ENCODE measurements at places on chromosomes 4 and X.

DNA sequence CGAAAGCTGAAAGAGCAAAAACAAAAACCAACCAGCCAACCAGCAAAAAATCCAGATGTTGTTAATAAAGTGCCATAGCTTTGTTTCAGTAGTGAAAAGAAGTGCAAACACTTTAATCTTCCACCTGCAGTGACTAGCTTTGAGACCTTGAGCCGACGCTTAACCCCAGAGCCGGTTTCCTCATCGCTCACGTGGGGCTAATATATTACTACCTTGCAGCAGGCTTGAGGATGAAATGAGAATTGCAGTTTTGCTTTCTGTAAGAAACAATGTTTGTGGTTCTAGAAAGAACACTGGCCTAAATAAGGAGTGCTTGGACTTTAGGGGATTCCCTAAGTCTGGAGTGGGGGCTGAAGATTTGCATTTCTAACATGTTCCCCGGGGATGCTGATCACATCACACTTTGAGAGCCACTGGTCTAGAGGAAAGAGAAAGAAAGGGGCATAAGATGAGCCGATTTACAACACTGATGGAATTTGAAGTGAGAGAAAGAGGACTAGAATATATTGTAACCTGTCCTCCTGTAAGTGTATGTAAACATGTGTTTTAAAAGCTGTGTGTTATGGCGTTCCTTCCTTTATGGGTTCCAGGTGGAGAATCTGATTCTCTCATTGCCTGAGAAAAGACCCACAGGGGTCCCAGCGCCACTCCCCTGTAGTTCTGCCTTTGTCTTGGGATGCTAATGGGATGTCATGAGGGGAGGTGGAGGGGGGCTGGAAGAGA, 1.4 kb downstream of the FGF2 start:
- peak overlapping the region; percentile 85 for H3K4me3 ChIP-seq
- peaks cover 55% of the 10 kb centered on the region for H3K4me1 ChIP-seq
- H3K27ac ChIP-seq = peak overlapping the region; percentile 75
- no peaks in the 10 kb centered on the region for H3K36me3 ChIP-seq

- no peak overlapping the region for H3K4me3 ChIP-seq
- no peak overlapping the region for H3K27ac ChIP-seq
- H3K36me3 ChIP-seq = peaks cover 3% of the 10 kb centered on the region
- no peaks in the 10 kb centered on the region for H3K4me1 ChIP-seq
These were observed 121.0 kb downstream of the PPA2 start for GRCh38 chr4:105352826-105353225.

- H3K27me3 ChIP-seq = no peaks in the 10 kb centered on the region
- H3K4me3 ChIP-seq = no peak overlapping the region
- no peaks in the 10 kb centered on the region for H3K4me1 ChIP-seq
- no peak for DNase-seq
These were observed 186.2 kb upstream of the CPXCR1 start for GRCh38 chrX:88560673-88561330.

- no peak for DNase-seq
- no peak overlapping the region for H3K4me3 ChIP-seq
- peak overlapping the region; percentile 90 for H3K27ac ChIP-seq
- peaks cover 51% of the 10 kb centered on the region for H3K4me1 ChIP-seq
- H3K36me3 ChIP-seq = no peaks in the 10 kb centered on the region
- no peaks in the 10 kb centered on the region for H3K27me3 ChIP-seq
These were observed 552.4 kb upstream of the MAGEB2 start for GRCh38 chrX:29662759-29663503.

DNA sequence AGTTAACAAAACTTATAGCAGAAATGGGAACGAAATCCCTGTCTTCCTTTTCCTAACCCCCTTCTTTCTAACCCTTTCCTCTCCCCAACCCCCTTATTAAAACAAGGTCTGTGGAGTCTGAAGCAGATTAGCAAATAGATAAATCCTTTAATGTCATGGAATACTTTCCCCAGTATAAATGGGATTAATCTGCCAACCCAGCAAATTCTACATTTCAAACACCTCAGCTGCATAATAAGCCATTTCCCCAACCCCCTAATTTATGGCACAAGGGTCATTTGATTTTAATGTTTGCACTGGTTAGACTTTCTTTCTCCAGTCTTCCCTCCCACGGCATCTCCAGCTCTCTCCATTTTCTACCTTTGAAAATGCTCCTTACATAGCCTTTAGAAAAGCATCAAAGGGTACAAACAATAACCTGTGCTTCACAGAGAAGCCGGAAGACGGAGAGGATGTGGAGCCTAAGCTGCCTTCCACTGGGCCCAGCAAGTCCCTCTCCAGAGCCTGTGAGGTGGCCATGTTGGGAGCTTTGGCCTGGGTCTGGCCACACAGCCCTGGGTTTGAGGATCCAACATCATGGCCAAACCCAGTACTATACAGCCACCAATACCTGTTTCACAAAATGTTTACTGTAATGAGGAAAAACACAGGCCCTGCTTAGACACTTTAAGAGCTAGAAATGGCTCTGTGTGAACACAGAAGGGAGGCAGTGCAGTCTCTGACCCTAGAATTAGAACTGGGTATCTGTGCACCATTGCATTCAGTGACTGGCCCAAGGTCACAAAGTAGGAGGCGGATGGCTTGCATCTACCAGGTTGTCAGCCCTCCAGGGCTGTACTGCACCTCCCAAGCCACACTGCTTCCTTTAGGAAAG, 56.9 kb upstream of the SPRY1 start:
- no peak overlapping the region for H3K4me3 ChIP-seq
- no peaks in the 10 kb centered on the region for H3K27me3 ChIP-seq
- H3K4me1 ChIP-seq = peaks cover 13% of the 10 kb centered on the region
- H3K27ac ChIP-seq = no peak overlapping the region

GRCh38 chr4:176635372-176636261, 157.1 kb downstream of the VEGFC start:
- H3K27me3 ChIP-seq = peaks cover 6% of the 10 kb centered on the region
- no peak overlapping the region for H3K27ac ChIP-seq
- H3K4me1 ChIP-seq = no peaks in the 10 kb centered on the region
- H3K4me3 ChIP-seq = no peak overlapping the region
- no peaks in the 10 kb centered on the region for H3K36me3 ChIP-seq

DNA sequence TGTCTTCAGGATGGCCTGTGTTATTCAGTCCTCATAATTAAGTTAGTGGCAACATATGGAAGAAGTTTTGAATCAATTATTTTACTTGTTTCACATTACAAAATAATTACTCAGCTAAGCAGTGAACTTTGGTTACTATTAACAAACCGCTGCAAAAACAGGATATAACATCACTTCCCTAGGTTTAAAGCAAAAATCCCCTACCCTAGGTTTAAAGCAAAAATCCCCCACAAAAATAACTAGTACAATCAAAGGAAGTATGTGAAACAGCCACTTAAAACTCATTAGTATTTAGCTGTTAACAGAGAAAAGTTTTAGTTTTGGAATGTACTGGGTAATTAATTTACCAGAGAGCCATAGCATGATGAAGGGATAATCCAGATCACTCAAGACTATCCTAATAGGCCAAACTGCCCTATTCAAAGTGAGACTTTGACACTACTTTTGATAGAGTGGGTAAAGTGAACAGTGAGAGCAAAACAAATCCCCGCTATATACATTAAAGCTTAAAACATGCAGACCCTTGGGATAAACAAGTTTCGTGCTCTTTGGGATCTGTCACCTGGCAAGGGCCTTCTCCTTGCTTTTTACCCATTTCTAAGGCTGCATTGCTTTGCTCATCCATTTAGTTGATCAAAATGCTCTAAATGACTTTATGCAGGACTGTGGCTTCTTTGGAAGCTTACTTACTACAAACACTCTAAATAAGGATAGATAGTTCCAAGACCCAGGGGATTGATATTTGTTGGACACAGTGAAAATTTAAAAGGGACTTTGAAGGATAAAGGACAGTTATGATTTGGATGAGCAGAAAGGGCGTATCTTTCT, 36.4 kb upstream of the GPR174 start:
- H3K27me3 ChIP-seq = peaks cover 5% of the 10 kb centered on the region
- H3K4me1 ChIP-seq = no peaks in the 10 kb centered on the region
- no peak for DNase-seq
- no peaks in the 10 kb centered on the region for H3K36me3 ChIP-seq
- H3K4me3 ChIP-seq = no peak overlapping the region

All from chondrocyte (in vitro differentiated cells).